ENCODE measurements at places on chromosomes 16 and 17. TPM values are rescaled to one million over a fixed set of nuclear protein-coding genes. Genes with fewer than 3 reads are reported as not detected.

The TBC1D3L gene
- total RNA-seq = 2.4 TPM

The CA7 gene
- not detected for total RNA-seq

The AGRP gene
- not detected for total RNA-seq

The TMIGD1 gene
- total RNA-seq = not detected

The GCGR gene
- total RNA-seq = not detected

The LPO gene
- total RNA-seq = not detected

The TBC1D3I gene
- not detected for total RNA-seq

The CA4 gene
- total RNA-seq = not detected

The SMTNL2 gene
- total RNA-seq = 0.47 TPM

The CMTM4 gene
- total RNA-seq = 3.5 TPM

The LRRC37A3 gene
- 4.1 TPM for total RNA-seq

The MYH2 gene
- total RNA-seq = not detected

The MT1M gene
- 3.9 TPM for total RNA-seq

The IL34 gene
- 3.9 TPM for total RNA-seq

The JUP gene
- total RNA-seq = 3.0 TPM

The CA10 gene
- total RNA-seq = not detected

The HOXB6 gene
- total RNA-seq = 3.2 TPM

The LUC7L gene
- total RNA-seq = 28.8 TPM

The CCL3 gene
- total RNA-seq = not detected

The DNASE1L2 gene
- 1.1 TPM for total RNA-seq

The TNP2 gene
- total RNA-seq = not detected

The CARD14 gene
- total RNA-seq = 0.47 TPM

The NPIPA8 gene
- total RNA-seq = 10.9 TPM

The KCNH4 gene
- not detected for total RNA-seq

The RNF227 gene
- 1.7 TPM for total RNA-seq

The KRT16 gene
- 1.9 TPM for total RNA-seq

The C16orf96 gene
- total RNA-seq = under 0.01 TPM

The CD300LG gene
- total RNA-seq = not detected

The TM4SF5 gene
- not detected for total RNA-seq

The ABCC6 gene
- 2.1 TPM for total RNA-seq

Measured in bronchial smooth muscle cell (primary cell).